ENCODE measurements at places on chromosomes 16 and 17. TPM values are rescaled to one million over a fixed set of nuclear protein-coding genes. Genes with fewer than 3 reads are reported as not detected.

The AANAT gene
- not detected for total RNA-seq

The SMTNL2 gene
- not detected for total RNA-seq

The MYOCD gene
- total RNA-seq: 0.07 TPM

The NPIPB13 gene
- total RNA-seq: 2.5 TPM

The CPHXL2 gene
- total RNA-seq: not detected

The CEP295NL gene
- total RNA-seq: not detected

The CD300H gene
- total RNA-seq: not detected

The SLC47A2 gene
- 0.11 TPM for total RNA-seq

The MLLT6 gene
- total RNA-seq: 25.6 TPM

The SDR42E2 gene
- total RNA-seq: not detected

The IRX3 gene
- 5.1 TPM for total RNA-seq

The ALOX12 gene
- 0.34 TPM for total RNA-seq

The KDM6B gene
- total RNA-seq: 4.5 TPM

The CCL3 gene
- total RNA-seq: not detected

Measured in foreskin keratinocyte (primary cell).